Activated T-cell treated with anti-CD3 and anti-CD28 coated beads, Interleukin-2, amount 50 U/mL, for 1 hour (primary cell): ENCODE measurements at places on chromosomes 7 and 10.

DNA sequence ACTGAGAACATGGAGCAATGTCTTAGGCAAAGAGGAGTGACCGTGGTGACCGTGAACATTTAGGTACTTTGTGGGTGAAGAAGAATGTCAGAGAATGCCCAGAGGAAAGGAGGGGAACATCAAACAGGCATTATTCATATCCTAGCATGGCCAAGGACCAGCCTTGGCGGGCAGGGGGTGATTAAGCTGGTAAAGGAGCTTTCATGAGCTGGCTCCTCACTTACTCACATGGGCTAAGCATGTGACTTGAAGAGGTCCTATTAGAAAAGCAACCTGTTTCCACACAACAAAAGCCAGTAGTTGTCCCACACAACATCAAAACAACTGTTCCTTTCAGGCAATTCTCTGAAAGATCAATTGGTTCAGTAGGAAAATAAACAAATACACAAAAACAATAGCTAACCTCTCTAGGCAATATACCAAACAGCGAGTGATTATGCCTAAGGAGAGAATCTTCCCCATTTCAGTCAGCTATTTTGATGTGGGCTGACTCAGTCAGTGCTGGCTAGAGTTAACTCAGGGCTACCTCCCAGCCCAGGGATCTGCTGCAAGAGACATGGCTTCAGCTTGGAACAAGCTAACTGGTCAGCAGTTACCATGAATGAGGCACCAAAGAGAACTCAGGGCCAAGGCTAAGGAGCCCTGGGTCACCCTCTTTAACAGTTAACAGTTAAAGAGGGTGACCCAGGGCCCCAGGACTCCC lies 283.5 kb downstream of the ARHGAP12 start:
- no peak for DNase-seq

GRCh38 chr7:141649137-141649864 lies 52.7 kb downstream of the DENND11 start:
- no peak for DNase-seq

DNA sequence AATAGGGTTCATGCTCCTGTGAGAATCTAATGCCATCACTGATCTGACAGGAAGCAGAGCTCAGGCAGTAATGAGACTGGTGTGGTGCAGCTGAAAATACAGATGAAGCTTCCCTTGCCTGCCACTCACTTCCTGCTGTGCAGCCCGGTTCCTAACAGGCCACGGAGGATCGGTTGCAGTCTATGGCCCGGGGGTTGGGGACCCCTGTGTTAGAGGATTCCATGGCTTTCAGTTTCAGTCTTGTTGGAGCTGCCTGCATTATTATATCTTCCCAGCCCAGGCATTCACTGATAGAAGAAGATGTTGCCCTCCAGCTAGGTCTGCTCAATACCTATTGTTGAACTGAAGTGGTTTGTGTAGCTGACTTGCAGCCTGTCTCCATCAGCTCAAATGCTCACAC lies 1298.8 kb downstream of the TYW1 start:
- DNase-seq, result no peak

- no peak for DNase-seq
Measured at GRCh38 chr7:100874300-100874576, 665 bp upstream of the SRRT start.

- DNase-seq, result no peak
Measured at GRCh38 chr10:108583877-108584276, 1339.4 kb downstream of the XPNPEP1 start.
